ENCODE measurements at places on chromosomes 3 and 15.

DNA sequence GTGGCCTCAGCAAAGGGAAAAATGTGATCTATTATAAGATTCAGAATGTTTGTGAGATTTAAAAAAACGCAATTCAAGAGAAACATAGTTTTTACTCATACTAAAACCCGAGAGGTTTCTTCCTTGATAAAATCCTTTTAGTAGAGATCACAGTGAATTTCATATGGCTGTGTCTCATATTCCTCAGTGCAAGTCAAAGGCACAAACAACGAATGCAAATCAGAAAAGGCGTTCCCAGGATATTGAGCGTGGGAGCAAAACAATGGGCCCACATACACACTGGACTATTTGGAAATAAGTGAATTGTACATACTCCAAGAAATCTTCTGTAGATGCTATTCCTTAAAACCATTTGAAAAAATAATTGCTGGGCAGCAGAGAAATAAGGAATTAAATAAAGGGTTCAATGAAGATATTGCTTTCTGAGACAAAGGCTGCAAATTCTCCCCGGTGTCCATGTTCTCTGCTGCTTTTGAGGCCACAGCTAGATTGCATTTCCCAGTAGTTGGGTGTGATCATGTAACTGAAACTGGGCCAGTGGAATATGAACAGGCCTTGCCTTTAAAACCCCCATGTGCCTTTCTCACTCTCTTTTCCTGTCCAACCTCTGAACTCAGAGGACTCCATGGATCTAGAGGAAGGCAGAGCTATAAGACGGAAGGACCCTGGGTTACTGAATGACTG lies 144.6 kb upstream of the TBL1XR1 start:
- no peak for DNase-seq

GRCh38 chr3:174247687-174248152 lies 611.4 kb upstream of the NAALADL2 start:
- no peak for DNase-seq

DNA sequence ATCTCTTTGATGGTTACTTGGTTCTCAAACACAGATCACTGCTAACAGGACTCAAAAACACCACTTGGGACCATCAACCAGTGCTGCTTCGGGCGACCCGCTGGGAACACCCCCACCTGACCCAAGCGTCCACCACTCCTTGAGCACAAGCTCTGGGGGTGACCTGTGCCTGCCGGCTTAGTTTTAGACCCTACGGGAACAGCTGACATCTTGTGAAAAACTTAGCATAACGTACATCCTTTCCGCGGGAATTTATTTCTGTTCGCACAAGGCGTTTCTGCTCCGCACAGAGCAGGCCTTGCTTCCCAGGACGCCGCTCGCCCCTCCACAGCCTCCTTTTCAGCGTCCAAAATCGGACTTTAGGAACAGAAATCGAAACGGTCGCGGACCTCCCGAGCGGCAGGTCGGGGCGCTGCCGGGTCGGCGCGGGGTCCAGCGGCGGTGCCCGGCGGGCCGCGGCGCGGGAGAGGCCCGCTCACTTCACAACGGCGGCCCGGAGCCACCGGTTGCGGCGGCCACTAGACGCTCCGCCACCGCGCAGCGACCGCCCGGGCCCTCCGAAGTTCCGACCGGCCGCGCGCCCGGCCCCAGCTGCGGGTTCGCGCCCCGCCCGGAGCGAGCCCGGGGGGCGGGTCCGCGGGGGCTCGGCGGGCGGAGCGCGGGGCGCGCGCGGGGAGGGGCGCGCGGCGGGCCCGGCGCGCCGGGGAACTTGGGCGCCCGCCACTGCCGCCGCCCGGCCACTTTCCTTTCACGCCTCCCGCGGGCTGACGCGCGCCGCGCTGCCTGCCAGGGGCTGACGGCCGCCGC lies 959 bp downstream of the SFMBT1 start:
- peak; percentile 54 for DNase-seq

DNA sequence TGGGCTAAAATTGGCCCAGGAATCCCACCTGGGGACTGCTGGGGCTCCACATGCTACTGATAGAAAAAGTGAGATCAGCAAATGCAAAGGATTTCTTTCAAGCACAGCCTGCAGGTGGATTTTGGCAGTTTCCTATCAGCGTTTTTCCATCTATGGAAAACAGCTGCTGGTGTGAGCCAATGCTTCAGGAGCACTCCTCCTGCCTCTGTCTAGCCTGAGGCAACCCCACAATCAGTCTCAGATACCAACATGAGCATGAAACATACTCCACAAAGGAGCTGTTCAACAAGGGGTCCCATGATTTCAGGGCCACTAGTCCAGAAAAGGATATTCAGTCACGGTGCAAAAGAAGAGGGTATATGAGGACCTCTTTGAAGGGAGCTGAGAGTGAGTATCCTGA lies 311.5 kb upstream of the THBS1 start:
- DNase-seq = no peak

DNA sequence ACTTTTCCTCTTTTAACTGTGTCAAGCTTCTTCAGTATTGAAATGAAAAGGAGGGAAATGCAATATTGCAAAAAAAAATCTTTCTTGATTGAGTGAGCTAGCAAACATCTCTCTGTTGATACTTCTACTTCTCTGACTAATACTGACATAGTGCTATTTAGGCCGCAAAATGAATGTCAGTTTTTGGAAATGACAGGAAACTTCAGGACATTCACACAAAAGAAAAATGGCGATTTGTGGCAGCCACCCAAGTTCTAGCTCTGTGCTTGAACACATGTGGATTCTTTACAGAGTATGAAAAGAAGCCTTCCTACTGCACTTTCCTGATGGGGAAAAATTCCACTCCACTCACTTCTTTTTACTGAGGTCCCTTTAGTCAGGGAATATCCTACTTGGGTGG lies 486.8 kb upstream of the ALCAM start:
- no peak for DNase-seq

- DNase-seq = no peak
Observed at GRCh38 chr3:8359133-8359532, 142.5 kb upstream of the LMCD1 start.

GRCh38 chr15:39692356-39693327 lies 90.0 kb downstream of the FSIP1 start:
- DNase-seq = peak; percentile 74

DNA sequence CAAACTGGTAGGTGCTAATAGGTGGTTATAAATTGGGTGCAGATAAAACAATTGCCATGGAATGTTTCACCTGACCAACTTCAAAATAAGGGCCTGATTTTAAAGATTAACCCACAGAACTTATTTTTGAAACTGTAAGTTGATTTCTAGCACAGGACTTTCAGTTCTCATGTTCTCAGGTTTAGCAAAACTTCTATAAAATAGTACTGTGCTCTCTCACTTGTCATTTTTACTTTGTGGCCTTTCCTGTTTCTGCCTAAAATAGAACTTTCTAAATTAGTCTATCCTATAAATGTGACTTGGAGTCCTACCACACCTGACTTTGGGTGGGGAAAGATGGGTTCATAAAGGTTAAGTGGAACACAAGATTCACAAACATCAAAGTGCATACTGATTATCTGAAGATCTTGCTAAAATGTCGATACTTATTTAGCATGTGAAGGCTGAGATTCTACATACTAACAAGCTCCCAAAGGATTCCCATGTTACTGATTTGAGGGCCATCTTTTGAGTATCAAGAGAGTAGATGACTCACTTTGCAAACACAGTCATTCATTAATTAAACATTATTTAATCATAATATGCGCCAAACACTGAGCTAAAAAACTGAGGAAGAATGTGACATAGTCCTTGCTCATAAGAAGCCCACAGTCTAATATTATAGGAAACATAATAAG lies 38.6 kb downstream of the BTLA start:
- no peak for DNase-seq

DNA sequence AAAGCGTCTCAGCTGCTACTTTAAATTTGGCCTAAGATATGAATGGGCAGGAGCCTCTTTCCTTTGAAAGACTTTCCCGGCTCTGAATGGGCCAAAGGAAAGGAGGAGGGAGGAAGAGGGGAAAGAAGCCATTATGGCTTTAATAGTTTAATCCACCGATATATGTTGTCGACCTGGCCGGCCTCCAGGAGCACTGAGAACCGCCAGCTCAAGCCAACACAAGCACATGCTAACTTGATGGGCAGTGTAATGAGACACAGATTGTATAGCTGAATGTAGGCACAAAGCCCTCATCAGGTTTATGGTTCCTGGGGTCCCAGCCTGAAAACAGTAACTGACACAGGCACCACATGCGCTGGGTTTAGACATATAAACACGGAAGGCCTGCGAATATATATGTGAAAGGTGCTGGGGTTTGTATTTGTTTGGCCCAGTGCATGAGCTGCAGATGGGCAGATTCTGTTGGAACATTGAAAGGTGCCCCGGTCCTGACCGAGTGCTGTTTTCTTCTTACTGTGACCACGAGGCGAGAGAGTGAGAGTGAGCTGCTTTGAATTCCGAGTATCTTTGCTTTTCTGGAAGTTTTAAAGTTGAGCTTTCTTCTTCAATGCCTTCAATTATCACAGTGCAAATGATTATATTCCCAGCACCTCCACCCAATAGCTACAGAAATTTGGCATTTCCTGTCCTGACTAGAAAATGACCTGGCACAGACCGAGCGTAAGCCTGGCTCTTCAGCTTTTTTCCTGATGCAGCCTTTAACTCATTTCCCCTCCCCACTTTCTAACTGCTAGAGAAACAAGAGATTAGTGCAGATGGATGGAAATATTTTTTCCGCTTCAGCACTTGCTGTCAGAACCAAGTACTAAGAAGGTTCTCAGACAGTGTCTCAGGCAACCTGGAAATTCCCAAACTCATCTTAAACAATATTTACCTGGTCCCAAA lies 267.3 kb downstream of the RORA start:
- DNase-seq = no peak

DNA sequence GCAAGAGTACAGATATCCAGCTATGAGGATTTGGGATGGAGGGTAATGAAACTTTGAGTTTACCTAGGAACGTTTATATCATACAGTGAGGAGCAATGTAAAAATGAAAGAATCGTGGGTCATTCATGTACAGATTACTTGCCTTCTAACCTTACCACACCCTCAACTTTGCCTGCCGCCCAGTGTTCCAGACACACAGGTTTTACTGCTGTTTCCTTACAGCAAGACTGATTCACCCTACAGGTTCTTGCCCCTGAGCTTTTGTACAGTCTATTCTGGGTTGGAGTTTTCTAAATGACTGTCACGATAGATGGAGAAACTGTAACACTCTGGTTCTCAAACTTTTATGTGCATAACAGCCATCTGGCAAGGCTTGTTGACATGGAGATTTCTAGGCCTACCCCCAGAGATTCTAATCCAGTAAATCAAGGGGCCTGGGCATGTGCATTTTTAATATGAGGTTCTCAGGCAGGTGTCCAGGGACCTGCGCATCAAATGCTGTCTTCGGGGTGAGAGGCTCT lies 6.6 kb upstream of the TPRG1 start:
- DNase-seq = no peak

DNA sequence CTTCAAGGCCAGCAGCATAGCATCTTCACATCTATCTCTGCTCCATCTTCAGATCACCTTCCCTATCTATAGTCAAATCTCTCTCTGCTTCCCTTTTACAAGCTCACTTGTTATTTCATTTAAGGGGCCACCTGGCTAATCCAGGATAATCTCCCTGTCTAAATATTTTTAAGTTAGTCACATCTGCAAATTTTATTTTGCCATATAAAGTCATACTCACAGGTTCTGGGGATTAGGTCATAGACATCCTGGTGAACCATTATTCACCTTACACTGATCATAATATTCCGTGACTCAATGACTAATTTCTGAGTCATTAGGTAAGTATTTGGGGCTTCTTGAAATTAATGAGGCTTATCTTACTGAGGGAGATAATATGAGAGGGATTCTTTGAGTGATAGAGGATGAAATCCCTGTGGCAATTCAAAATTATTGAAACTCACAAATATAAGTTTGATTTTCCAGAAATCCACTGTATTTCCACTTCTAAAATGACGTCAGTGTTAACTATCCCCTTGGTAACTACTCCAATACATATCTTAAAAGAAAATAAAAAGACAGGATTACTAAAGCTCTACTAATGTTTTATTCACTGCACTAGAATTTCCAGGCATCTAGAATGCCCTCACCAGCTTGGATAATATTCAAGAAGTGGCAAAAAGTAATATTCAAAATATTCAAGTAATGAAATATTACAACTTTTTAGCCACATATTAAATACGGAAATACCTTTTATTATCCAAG lies 93.7 kb upstream of the RBMS3 start:
- no peak for DNase-seq

GRCh38 chr15:87369269-87369668 lies 887.3 kb downstream of the NTRK3 start:
- DNase-seq = no peak

GRCh38 chr15:48759921-48760320 lies 50.9 kb downstream of the CEP152 start:
- no peak for DNase-seq

DNA sequence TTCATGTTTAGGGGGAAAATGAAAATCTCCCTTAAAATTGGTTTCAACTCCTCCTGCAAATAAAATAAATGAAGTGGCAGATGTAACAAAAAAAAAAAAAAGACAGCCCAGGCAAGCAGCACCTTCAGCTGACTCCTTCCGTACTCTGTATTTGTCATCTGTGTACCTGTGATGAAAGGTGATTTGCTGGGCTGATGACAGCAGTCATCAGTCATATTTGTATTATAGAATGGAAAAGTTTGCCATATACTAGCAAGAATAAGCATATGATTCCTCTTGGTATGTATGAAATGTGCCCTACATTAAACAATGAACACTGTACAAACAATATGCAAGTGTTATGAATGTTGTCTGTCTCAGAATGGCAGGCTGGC lies 44.1 kb upstream of the WWTR1 start:
- no peak for DNase-seq

DNA sequence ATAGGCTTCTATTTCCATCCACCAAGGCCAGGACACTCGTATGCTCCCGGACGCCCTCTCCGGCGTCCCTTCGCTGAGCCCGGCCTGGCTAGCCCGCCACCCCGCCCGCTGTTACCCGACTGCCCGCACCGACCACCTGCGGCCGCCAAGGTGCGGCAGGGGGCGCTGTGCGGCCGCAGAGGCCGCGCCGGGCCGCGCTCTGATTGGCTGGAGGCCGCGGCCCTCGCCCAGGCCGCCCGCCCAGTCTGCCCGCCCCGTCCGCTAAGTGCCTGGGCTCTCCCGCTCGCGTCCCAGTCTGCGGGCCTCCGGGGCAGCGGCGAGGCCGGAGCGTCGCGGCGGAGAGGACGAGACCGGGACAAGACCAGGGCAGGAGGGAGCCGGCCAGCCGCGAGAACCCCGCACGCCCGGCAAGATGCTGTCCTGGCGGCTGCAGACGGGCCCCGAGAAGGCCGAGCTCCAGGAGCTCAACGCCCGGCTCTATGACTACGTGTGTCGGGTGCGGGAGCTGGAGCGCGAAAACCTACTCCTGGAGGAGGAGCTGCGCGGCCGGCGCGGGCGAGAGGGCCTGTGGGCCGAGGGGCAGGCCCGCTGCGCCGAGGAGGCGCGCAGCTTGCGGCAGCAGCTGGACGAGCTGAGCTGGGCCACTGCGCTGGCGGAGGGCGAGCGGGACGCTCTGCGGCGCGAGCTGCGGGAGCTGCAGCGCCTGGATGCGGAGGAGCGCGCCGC lies at the start of gene SYNM:
Gene SYNM, plus strand, starts transcription at position 293 of the 726 bp plus-strand sequence. Its CDS starts 120 bp downstream, at position 413.
- peak; percentile 82 for DNase-seq

DNA sequence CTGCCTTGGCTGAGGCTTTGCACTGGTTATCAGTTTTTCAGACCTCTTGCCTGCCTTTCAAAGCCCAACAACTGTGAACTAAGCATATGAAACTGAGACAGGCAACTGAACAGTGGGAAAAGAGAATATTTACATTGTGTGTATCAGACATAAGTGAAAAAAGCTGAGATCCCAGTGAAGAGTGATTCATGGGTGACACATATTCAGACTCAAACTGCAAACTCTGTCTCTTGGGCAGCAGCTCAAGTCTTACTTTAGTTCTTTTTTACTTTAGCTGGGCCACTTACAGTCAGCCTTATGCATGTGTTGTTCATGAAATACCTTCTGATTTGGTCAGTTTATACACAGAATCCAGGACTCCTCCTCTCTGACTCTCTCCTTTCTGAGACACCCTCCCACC lies 19.2 kb downstream of the SUCLG2 start:
- no peak for DNase-seq

All from neuronal stem cell (in vitro differentiated cells).